GDM1 (cell line): ENCODE measurements at places on chromosomes 2 and 18.

DNA sequence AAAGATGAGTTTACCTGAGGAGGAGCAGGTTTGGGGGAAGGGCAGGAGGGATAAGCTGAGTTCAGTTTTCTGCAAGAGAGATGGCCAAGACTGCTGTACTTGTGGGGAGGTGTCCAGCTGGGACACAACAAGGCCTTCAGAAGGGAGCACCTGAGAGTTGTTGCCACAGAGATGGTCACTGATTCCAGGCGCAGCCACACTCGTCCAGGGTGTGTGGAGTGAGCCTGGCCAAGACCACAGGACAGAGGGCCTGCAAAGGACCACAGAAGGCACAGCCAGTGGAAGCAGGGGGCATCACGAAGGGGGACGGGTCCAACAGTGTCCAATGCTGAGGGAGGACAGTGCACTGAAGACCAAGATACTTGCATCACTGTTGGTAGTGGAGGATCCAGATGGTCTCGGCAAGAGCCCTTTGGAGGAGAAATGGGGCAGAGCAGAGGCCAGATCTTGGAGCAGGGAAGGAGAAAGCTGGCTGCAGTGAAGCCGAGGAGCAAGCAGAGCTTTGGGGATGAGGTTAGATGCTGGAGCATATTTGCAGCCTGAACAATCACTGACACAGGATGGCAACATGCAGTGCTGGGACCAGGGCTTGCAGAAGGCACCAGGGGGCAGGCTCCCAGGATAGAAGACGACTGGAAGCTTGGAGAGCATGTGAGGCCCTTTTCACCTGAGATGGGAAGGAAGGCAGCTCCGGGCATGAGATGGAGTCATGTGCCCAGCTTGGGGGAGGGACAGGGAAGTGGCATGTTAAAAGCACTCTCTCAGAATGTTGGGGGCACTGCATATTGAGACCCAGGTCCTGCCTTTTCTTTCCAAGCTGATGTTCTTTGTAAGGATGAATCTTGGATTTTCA, 214.0 kb downstream of the CYP26B1 start:
- no peak for DNase-seq

GRCh38 chr2:172096626-172097547, 5.8 kb downstream of the DLX2 start:
- no peak for DNase-seq

GRCh38 chr2:49621016-49621415, 466.7 kb upstream of the FSHR start:
- no peak for DNase-seq

- no peak for DNase-seq
These were observed 129.9 kb upstream of the HS6ST1 start for GRCh38 chr2:128448331-128449225.

DNA sequence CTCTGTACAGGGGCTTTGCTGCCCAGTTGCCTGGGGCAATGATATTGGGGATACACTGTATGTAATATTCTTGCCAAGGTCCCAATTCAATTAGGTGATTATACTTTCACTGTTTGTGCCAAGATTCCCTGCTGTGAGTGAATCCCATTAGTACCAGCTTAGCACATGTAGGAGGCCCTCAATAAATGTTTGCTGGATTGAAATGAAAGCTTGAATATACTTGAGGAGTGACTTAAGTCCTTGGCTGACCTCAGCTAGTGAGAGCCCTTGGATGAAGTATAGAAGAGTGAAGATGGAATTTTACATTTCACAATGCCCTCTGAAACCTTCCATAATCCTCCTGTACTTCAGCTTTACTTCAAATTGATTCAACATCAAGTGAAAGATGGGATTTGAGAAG, 102.9 kb downstream of the GATA6 start:
- no peak for DNase-seq

GRCh38 chr2:37698931-37699481, 27.6 kb upstream of the CDC42EP3 start:
- DNase-seq, result no peak

DNA sequence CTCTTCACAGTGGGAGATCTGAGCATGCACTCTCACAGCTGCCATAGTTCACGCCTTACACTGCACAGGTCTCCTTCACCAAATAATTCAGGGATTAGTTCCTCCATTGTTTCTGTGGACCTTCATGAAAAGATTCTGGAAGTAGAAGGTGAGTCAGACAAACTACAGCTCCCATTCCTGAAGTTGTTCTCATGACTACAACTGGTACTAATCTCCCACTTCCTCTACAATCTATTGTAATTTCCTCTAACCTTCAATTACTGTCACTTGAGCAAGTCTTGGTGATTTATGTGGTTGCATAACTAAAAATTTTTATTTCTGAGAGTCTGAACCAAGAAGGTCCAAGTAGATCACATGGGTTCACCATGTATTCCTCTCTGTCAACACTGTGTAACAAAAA, 128.7 kb downstream of the XIRP2 start:
- DNase-seq, result no peak

GRCh38 chr2:37343537-37344434, 644 bp upstream of the QPCT start:
- no peak for DNase-seq

GRCh38 chr18:33581856-33582255, 3.8 kb downstream of the ASXL3 start:
- no peak for DNase-seq

DNA sequence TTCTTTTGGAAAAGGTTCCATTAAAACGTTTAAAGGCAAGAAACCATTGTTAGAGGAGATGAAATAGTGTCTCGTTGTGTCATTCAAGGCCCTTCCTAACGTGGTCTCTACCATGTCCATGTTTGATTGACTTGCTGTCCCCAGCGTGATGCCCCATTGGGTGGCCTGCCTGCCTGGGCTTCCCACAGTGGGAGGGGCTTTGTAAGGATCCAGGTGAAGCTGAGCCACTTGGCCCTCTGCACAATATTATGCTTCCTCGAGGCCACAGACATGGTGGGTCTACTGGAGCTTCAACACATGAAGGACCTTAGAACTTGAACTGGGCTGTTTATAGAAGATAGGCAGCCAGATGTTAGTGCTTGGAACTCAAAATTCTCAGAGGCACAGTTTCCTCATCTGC, 235.3 kb downstream of the FHOD3 start:
- no peak for DNase-seq

DNA sequence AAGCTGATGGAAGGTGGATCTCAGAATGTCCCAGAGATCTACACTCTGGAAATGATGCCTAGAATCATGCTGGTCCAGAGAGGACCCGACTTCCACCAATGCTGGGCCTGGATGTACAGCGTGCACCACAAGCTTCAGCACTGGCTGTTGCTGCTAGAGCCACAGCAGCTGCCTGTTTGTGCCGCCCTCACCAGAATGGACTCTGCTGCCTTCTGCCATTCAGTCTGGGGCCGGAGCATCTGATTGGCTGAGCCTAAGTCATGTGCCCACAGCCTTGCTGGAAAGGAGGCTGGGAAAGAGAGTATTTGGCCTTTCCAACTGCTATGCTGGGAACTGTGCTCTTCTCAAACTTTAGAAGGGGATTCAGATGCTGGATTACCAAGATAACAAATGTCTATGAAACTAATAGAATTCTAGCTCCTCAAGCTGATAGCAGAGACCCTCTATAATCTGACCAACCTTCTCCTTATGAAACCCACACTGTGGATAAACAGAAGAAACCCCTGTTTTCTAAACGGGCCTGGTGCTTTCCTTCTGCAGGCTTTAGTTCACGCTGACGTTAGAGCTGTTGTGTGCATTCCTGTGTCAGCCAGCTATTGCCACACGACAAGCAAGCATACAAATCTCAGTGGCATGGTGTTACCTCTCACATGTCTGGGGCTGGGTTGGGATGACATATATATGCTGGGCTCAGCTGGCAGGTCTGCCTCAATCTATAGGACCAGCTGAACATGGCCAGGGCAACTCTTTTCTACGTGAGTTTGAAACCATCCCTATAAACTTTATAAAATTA, 4.1 kb upstream of the LOXHD1 start:
- no peak for DNase-seq

DNA sequence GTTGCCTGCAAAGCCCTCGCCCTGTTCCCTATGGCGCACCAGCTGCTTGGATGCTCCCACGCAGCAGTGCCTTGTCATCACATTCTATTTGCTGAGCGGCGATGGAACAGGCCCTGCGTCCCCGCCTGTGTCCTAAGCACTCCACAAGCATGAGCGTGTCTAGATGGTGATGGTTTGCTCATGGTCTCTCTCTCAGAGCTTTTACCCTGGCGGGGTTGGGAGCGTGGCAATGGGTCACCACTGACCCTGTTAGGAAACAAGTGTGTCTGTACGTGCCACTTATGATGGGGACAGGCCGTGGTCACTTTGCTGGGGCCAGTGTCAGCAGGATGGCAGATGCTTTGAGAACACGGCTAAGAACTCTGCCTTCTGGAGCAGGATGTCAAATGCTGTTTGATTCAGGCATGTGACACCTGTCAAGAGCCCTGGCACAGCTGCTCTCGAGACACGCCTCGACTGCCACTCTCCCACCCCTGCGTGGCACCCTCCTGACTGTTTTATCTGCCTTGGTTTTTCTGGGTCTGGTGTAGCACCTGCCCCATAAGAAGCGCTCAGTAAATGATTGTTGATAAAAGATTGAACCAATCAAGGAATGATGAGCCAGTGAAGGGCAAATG, 44.2 kb downstream of the RRM2 start:
- DNase-seq, result no peak

DNA sequence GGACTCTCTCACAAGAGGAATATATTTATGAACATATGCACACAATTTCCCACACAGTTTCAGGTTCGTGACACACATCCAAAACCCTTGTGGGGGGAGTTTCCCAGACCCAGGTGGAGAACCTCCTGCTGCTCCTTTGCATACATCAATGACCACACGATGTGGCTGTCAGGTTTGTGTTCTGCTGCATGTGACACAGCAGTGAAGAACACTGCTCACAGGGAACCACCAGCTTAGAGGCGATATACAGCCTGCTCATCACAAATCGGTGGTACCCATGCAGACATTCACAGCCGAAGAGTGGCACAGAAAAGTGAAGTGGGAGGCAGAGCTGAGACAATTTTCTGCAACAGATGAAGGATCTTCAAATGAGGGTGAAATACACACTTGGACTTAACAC, 175.6 kb upstream of the ZFP36L2 start:
- no peak for DNase-seq

- no peak for DNase-seq
These were observed 187.8 kb upstream of the ALPP start for GRCh38 chr2:232190796-232191195.

DNA sequence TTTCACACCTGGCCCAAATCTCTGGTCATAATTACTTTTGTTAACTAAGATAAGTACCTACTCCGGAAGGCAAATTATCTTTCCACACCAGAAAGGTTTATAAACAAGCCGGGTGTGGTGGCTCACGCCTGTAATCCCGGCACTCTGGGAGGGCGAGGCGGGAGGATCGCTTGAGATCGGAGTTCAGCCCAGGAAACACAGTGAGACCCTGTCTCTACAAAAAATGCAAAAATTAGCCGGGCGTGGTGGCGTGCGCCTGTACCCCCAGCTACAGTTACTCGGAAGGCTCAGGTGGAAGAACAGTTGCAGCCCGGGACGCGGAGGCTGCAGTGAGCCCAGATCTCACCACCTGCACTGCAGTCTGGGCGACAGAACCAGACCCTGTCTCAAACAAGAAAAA, 2.1 kb downstream of the PUM2 start:
- DNase-seq, result no peak

- peak; percentile 15 for DNase-seq
These were observed 169.2 kb upstream of the APCDD1 start for GRCh38 chr18:10285283-10285640.

GRCh38 chr18:78948221-78948620, 31.4 kb upstream of the SALL3 start:
- no peak for DNase-seq

GRCh38 chr2:233418761-233419546, 64.7 kb downstream of the DGKD start:
- DNase-seq, result no peak

GRCh38 chr2:1101982-1102590, 151.4 kb downstream of the SNTG2 start:
- DNase-seq, result no peak

DNA sequence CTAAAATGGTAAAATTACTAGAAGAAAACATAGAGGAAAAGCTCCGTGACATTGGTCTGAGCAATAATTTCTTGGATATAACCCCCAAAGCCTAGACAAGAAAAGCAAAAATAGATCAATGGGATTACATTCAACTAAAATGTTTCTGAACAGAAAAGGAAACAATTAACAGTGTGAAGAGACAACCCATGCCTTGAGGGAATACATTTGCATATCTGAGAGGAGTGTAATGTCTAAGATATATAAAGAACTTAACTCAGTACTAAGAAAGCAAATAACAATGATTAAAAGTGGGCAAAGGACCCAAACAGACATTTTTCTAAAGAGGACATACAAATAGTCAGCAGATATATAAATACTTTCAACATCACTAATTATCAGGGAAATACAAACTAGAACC, 206.2 kb downstream of the VAPA start:
- no peak for DNase-seq

DNA sequence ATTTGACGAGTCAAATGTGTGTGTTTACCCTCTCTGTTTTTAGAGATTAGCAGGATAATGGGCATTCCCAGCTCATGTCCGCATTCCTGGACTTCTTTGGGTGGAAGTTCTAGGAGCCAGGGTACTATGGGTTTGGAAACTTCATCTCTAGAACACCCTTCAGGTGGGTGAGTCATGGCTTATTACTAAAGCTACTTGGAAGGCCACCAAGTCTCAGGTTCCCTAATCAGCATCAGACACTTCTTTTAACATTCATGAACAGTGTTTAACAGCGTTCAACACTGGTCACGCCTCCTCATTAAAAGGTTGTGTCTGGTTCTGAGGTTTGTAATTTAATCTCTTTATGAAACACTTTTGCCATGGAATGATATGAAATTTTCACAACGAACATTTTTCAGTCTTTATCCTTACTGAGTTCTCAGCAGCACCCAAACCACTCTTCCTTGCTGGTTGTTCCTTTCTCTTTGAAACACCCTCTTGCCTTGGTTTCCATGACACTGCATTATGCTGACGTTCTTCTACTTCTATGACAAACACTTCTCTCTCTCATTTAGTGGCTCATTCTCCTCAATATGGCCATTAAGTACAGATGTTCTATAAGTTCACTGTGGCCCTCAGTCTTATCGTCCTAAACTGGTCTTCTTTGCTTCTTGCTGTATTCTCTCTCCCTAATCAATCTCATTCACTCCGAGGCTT, 49.3 kb downstream of the MMADHC start:
- no peak for DNase-seq

DNA sequence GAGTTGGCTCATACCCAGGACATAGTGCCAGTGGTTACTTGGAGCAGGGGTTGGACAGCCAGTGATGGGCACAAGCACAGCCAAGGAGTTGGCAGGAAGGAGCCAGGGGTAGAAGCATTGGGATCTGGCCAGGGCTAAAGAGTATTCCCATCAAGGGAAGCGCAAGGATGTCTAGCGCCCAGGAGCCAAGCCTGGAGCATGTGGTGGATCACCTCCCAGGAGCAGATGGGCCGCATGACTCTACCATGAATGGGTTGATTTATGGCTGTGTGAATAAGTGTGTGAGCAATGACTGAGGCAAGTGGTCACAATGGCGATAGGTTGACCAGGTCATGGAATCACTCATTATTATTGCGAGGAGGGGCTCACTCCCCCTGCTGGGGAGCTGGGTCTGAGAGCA, 111.1 kb downstream of the FHOD3 start:
- DNase-seq, result no peak
